ENCODE measurements at places on chromosomes 6 and 20.

DNA sequence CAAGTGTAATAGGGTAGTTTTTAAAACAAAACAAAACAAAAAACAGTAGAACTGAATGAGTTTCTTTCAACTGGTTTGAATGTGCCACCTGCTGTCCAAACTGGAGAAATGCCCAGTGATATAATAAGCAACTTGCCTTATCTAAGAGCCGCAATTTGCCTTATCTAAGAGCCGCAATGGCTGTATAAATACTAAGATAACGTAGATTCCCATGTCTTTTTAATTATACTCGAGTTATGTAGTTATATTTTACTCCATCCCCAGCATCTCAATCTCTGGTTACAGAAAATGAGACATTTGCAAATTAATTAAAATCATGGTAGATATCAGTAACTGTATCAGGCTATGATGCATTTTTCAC is 67.2 kb downstream of the RPP40 start:
- no peak for DNase-seq

GRCh38 chr6:40689185-40689584 is 102.0 kb upstream of the LRFN2 start:
- no peak for DNase-seq

- DNase-seq = no peak
These were observed 607.4 kb downstream of the HACE1 start for GRCh38 chr6:104252276-104252675.

- no peak for DNase-seq
These were observed 18.1 kb upstream of the SFT2D1 start for GRCh38 chr6:166360243-166361076.

GRCh38 chr6:147126618-147127022 is 77.6 kb upstream of the STXBP5 start:
- DNase-seq = no peak

- no peak for DNase-seq
These were observed 256.7 kb upstream of the TCF21 start for GRCh38 chr6:133632206-133632605.

DNA sequence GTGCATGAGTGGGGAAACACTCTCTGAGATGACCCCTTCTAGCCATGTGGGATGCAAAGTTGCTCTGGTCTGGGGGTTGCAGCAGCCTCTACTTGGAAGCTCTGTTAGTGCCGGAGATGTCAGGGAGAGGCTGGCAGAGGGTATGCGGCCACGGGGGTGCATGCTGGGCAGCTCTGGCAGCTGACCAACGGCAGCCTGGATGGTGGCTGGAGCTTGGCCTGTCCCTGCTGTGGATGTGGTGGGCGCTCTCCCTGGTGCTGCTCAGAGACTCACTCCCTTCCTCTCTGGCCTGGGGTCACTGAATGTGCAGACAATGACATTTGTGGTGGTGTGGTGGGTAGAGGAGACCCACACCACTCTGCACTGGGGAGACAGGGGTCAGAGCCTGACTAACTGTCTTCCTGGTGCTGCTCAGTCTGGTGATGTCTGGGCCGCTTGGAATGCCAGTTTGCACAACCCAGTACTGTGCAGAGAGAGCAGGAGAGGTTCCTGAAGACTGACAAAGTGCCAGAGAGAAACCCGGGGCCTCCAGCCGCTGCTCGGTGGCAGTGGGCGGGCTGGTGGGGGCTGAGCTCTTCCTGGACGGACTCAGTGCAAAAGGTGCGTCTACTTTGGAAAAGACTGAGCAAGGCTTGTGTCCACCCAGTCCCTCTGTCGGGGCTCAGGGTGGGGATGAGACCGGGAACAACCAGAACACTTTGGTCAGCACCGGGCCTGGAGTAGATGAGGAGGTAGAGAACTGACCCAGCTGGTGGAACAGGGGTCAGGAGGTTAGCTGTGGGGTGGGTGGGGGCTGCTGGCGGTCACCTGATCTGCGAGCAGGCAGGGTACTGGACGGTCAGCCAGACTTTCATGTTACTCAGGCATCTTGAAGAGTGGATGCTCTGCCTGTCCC is 2.7 kb downstream of the MYT1 start:
- DNase-seq = no peak

- DNase-seq = no peak
These were observed 8.4 kb upstream of the STK35 start for GRCh38 chr20:2093159-2093781.

DNA sequence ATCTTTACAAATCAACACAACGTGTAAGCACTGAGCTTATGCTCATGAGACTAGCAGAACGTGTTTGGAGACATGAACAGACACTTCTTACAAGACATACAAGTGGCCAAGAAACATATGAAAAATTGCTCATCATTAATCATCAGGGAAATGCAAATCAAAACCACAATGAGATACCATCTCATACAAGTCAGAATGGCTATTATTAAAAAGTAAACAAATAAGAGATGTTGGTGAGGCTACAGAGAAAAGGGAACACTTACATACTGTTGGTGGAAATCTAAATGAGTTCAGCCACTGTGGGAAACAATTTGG is 327.9 kb upstream of the SOX4 start:
- DNase-seq = no peak

- DNase-seq = peak; percentile 17
These were observed 8.2 kb upstream of the CEP250 start for GRCh38 chr20:35447082-35447789.

DNA sequence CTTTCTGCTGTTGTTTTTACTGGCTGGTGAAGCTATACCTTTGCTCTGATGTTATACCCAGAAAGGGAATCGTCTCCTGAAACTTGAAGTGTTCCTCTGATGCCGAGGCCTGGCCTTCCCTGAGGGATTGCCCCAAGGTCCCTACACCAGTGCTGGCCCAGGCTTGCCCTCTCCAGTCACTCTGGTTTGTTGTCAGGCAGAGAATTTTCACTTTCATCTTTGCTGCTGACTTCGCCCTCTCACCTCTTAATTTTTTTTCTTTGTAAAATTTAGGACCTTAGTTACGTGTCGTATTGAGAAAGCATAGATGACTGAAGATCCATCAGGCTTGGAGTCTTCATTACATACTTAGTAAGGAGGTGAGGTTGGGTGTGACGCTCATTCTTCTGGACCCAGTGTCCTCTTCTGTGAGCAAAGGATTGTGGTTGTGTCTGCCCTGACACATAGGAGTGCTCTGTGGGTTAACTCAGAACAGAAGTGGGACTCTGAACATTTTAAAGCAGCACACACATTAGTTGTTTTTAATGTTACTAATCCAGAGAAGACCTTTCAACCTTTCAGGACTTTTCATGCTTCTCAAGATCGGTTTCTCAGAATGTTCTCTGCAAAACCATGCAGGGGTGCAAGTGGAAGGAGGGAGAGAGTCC is 45.4 kb downstream of the TULP4 start:
- no peak for DNase-seq

DNA sequence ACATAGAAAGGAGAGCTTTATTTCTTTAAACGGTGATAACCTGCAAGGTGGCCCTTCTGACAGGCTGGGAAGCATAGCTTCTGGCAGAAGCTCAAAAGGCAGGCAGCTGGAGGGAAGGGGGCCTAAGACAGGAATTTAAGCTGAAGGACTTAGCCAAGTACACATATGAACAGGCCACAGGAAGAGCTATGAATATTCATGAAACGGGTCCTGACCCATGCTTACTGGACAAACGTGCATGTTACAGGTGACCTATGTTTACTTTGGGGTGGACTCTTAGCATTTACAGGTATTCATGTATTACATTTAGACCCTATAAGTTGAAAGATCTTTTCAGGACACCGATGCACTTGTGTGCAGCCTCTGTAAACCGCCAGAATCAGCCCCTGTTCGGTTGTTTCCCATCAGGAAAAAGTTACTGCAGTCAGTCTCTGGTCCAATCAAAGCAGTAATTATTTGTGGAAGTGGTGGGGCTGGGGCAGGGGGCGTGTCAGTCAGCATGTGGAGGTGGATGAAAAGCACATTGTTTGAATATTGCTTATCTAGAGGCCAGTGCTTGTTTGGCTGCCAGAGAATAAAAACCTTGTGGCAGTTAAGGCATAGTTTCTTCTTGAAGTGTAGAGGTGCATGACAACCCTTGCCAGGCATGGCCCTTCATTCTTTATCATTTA is 2.9 kb upstream of the GZF1 start:
- no peak for DNase-seq

DNA sequence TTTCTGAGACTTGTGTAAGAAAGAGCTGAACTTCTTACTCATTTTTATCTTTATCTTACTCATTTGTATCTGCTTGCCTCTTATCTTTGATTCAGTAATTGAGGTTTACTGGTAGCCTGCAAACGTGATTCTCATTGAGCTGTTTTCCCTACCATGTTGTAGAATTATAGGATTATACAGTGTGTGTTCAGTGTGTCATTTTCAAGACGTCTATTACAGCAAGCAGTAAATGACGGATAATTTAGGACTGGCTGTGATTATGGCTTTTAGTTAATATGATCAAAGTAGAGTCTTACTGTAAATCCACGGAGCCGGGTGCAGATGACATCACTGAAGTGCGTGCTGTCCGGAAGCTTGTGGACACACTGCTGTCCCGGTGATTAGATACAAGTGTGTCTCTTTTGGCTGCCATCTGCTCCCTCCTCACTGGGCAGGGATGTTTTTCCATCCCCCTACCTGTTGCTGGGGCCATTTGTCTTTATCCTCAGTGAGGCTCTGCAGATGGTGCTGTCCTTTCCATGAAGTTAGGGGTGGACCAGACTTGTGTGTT is 6.0 kb downstream of the NELFCD start:
- no peak for DNase-seq

- no peak for DNase-seq
These were observed 79.7 kb downstream of the EDN1 start for GRCh38 chr6:12369781-12370262.

Measured in NCI-H187 treated with DMSO at 0.1 percent for 48 hours (cell line).